ENCODE measurements at places on chromosomes 7 and 10.

- no peak for DNase-seq
These were observed 24.0 kb downstream of the COL26A1 start for GRCh38 chr7:101386558-101387231.

GRCh38 chr7:139362302-139362701 is 2.6 kb downstream of the LUC7L2 start:
- DNase-seq, result no peak

DNA sequence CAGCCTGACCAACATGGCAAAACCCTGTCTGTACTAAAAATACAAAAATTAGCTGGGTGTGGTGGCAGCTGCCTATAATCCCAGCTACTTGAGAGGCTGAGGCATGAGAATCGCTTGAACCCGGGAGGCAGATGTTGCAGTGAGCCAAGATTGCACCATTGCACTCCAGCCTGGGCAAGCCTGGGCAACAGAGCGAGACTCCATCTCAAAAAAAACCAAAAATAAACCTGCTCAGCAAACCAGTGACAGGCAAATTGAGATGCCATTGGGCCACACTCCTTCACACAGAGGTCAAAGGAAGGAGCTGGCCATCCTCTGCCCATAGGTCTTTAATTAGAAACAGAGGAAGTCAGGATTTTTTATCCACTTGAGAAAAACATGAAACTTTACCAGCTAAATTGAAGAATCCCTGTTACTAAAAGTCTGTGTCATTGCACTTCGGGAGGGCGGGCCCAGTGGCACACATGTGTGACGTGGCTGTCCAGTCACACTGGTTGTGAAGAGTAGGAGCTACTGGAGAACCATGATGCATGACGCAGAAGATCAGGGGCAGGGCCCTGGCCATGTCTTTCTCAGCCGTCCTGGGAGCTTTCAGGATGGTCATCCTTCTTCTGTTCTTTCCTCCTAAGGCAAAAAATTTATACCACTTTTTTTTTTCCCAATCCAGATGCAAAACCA is 118.3 kb upstream of the ZNF438 start:
- no peak for DNase-seq

- no peak for DNase-seq
These were observed 212.2 kb downstream of the CUX1 start for GRCh38 chr7:102029616-102030015.

DNA sequence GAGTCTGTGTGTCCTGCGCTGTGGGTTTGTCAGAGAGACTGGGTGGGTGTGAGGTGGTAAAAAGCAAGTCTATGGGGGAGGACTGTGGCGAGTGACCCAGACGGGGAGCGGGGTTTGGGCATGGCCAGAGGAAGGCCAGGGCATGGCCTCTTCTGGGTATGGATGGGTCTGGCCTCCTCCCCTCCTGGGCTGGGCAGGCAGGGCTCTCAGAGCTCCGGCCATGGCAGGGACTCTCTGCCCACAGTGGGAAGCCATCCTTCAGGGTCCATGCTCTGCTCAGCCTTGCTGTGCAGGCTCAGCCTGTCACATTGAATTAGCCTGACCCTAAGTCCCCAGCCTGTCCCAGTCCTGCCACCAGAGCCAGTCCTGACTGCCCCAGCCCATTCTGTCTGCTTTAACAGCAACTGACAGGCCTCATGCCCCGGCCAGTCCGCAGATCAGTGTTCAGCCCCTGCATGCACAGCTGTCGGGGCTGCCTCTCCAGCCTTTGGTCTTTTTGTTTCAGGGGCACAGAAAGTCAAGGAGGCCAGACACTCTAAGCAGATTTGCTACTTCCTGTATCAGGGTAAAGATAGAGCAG is 7.9 kb downstream of the ANTXRL start:
- no peak for DNase-seq

- no peak for DNase-seq
These were observed 12.6 kb downstream of the TWIST1 start for GRCh38 chr7:19104811-19105210.

DNA sequence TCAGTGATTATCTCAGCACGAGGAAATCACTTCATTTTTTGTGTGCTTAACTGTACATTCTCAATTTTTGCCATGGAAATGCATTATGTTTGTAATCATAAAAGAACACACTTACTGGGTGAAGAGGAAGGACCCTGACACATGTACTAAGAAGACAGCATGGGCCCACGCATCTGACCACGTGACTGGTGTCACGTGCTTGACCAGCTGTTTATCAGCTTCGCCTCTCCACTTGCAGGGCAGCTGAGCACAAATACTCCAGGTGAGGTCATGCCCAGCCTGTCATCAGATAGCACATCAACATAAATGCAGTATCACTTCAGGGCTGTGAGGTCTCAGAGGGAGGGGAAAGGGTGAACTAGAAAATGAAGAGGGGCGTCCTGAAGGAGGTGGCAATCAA is 179.8 kb downstream of the EBF3 start:
- DNase-seq, result no peak

DNA sequence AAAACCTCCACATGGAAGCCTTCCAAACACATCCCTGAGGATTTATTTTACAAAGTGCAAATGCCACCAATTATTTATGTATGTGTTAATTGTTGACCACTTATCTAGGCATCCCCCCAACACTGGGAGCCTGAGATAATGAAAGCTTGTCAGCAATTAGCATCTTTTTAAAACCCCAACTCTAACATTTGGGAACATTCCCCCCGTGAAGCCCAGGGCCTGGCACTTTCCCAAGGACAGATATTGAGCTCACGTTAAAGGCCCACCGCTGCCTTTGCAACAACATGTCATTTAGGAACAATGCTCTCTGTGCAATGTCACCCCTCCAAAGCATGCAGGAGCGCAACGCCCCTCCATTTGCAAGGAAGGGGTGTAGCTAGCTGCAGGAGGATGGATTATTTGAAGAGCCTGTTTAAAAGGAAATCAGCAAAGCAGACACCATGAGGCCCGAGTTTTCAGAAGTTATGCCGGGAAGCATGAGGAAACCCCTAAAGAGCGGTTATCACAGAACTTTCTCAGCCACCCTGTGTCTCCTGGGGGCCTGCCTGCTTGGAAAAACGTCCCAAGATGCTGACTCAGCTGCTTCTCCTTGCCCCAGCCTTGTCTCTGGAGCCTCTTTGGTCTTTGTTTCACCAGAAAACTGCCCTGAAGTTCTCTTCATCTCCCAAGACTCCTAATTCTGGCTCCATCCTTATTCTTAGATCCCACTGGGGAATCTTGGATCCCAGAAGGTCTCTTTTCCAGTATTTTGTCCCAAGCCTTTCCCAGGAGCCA is 444.1 kb downstream of the GRID1 start:
- DNase-seq, result no peak

DNA sequence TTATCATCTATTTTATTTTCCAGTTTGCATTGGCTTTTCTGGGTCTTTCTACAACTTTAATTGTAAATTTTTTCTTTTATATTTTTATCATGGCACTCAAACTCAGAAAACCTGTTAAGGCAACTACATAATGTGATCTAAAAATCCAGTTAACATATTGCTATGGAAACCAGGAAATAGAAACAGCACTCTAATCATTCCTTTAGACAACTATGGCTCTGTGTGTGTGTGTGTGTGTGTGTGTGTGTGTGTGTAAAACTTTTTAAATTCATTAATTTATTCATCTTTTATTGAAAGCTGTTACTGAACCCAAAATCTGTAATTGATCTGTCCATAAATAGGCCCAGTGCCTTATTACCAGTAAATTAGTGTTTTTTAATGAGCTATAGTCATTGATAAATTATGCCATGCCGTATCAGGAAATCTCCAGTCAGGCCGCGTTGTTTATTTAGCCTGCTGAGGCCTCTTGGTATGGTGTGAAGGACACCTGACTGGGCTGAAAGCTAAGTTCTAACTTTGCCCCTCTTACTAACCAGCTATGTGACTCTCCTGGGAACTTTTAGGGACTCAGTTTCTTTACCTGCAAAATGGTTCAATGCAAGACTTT is 1.5 kb upstream of the MET start:
- no peak for DNase-seq

DNA sequence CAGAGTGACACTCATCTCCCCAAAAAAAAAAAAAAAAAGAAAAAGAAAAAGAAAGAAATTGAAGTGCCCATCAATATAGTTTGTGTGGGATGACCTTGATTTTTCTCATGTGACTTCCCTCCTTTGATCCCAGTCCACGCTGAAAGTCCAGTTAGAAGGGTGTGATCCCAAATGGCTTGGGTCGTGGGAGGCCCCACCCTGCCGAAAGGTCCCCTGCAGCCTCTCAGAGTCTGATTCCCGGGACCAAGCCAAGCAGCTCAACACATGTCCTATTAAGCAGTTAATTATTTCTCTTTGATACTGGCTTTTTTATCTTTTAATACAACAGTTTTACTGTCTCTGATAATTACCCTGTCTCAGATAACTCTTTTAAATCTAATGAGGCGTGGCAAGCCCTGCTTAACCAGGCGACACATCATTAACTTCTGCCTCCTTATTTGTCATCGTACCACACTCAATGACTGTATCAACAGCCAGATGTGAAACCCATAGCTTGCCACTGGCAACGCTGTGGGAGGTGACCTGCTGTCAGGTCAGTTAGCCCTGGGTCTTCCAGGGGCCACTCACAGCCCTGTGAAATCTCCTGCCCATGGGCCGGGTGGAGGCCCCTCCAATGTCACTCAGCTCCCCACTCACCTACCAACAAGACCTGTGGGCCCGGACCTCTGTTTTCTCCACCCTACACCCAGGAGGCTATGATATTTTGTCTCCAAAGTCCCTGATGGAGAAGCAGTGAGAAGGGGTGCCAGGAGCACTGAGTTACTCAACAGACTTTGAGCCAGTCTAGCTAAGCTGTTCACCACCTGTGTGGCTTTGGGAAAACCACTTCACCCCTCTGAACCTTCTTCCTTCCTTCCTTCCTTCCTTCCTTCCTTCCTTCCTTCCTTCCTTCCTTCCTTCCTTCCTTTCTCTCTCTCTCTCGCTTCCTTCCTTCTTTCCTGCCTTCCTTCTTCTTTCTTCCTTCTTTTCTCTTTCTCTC is 110.0 kb upstream of the SFMBT2 start:
- no peak for DNase-seq

- no peak for DNase-seq
These were observed 11.9 kb downstream of the YKT6 start for GRCh38 chr7:44212581-44213184.

DNA sequence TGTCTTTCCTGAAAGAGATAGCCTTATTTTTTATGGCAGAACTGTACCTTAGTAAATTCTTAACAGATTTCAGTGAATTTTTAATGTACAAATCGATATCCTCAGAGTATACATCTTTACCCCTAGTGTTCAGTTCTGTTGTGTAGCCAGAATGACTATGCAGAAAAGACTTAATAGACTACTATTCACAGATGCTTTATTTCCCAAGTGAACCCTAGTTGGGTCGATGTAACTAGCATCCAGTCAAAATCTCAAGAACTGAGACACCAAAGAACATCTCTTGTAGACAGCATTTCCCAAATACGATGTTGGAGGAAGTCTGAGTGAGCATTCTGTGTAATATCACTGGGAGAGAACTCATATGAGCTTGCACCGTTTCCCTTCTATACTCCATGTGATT is 1.5 kb downstream of the AKR1C3 start:
- no peak for DNase-seq

GRCh38 chr7:30950197-30950596 is 13.6 kb upstream of the GHRHR start:
- no peak for DNase-seq

DNA sequence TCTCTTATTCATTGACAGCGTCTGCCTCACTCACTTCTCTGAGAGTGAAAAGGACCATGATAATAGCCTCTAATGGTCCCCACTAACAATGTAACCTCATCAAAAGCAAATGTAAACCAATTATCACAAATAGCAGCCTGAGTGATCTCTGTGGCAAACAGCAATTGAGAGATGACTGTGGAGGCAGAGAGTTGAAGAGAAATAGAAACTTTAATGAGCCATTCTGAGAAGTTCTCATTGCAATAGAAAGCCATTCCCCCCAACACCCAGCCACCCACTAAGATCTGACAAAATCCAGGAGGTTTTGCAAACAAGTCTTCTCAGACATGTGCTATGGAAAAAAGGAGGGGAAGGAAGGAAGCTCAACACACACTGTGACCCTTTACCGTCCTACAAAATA is 44.2 kb upstream of the RNF148 start:
- no peak for DNase-seq

Data from stimulated activated CD4-positive, alpha-beta T cell treated with anti-CD3 and anti-CD28 coated beads, Interleukin-1b, Interleukin-23, amount 100 ng/mL, for 24 hours (primary cell).